ENCODE measurements at places on chromosomes 4 and X.

- DNase-seq, result no peak
Measured at GRCh38 chr4:6938237-6938636, 28.6 kb downstream of the TBC1D14 start.

- DNase-seq, result no peak
Measured at GRCh38 chr4:2933566-2934076, 29.6 kb downstream of the NOP14 start.

- no peak for DNase-seq
Measured at GRCh38 chrX:138020941-138021340, 455.0 kb downstream of the ZIC3 start.

DNA sequence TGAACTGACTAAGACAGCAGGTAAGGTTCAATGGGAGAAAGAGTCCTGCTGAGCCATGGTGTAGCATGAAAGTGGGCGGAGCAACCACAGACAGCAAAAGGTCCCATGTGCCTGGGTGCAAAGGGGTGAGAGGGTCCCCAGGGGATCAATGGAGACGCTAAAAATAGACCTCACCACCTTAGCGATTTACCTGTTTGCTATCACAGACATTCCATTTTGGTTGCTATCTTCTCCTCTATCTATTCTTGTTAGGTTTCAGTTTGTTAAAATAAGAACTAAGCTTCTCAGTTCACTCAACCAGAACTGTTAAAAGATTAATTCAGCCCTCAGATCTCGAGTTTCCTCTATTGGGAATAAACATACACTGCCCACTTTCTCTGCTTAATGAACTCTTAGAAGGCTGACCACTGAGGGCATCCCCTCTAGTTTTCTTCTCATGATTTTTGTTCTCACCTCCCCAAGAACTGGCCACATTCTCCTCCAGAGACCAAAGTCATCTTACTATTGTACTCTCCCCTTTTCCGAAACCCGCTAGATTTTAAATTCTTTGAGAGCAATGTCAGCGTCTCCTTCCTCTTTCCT is 136.7 kb downstream of the PARM1 start:
- DNase-seq, result no peak
